NCI-H1694 (cell line): ENCODE measurements at places on chromosomes 2 and 18.
A peak's percentile ranks its signal among the peaks of the same experiment; 100 is the strongest.

DNA sequence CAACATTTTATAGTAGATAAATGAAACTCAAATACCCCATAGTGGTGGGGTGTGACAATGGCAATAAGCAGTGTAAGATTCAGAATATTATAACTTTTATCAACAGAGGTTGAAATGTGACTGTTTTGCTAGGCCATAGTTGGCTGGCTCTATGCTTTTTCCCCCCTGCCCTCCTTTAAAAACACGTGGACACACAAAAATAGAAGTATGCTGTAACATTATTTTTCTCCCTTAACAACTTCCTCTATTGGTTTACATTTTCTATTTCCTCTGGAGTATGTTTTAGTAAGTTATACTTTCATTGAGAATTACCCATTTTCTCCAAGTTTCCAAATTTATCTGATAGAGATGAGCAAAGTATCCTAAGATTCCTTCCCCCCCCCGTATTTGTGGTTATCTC is 31.1 kb downstream of the NDUFAF7 start:
- DNase-seq = no peak

DNA sequence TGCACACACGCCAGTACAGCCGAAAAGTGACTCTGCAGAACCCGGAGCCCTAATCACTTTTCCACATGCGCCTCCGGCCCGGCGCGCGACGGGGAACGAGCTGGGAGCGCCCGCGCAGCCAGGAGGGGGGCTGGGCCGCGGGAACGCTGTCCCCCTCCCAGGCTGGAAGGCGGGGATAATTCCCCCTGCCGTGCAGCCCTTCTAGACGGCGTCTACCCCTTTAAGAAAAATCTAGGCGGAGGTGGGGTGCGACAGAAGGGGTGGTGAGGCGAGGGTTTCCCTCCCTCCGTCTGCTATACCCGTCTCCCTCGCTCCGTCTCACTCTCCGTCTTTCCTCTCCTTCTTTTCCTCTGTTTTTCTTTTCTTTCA is 2.4 kb downstream of the CYP26B1 start:
- DNase-seq = peak; percentile 39

- no peak for DNase-seq
These were observed 203.9 kb downstream of the PHLPP1 start for GRCh38 chr18:62919109-62919838.

DNA sequence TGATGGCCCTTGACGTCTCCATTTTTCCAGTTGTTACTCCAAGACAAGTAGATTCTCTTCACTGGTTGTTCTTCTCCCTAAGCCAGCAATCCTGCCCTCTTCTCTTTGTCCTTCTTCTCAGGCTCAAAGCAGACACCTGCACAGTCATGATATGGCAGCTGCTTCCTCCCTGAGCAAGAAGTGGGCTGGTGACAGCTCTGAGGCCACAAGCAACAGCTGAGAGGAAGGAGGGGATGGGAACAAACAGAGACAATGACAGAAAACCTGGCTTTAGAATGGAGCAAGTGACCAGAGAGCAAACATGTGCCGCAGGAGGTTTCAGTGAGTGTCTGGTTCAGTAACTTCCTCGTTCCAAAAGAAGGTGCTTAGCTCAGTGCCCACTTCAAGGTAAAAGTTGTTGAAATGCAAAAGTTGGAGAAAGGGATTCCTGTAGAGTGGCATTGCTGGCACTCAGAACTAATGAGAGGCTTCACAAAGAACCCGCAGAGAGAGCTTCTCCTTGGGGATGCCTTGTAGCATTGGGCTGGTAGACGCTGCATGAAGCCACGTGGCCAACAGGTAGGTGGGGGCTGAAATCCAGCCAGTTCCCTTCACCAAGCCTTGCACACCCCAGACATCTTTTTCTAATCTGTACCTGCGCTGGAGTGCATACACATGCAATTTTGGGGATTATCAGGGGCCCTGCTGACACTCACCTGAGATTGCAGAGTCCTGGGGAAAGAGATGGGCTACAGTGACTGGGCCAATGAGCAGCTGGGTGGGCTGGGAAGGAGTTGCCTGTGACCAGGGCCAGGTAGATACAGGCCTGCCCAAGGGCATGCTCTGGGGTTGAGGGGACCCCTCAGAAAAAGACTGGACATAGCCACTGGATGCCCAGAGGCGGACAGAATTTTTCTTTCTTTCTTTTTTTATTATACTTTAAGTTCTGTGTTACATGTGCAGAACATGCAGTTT is 153.3 kb upstream of the RAB12 start:
- no peak for DNase-seq

- DNase-seq = no peak
These were observed 211.0 kb downstream of the HAUS1 start for GRCh38 chr18:46315161-46315560.

DNA sequence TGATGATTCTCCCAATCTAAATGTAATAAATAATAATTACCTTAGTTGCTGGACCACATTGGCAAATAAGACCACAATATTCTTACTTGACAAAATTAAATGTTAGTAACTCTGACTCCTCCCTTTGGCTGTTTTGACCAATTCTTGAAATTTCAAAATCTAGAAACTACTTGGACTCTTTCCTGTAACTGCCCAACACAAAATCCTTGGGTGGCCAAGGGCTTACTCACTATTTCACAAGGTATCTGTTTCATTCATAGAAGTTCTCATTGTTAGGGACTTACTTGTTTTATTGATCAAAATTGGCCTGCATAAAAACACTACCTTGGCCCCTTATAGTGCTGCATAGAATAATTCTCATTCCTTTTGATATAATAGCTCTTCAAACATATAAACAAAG is 19.4 kb downstream of the CDH20 start:
- DNase-seq = no peak

DNA sequence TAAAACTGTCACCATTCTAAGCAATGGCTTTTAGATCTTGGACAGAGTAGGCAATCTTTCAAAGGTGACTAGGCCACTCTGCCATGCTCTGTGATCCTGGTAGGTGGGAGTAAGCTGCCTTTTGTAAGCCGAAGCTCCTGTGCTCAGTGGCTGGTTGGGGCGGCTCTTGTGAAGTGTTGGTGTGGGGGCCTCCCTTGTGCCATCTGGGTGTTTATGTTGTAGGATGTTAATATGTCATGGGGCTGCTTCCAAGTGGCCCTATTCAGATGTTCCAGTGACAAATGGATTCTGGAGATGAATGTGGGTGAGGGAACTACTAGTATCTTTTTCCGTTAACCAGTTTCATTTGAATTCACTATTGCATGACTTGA is 116.8 kb upstream of the SPRED2 start:
- DNase-seq = no peak

DNA sequence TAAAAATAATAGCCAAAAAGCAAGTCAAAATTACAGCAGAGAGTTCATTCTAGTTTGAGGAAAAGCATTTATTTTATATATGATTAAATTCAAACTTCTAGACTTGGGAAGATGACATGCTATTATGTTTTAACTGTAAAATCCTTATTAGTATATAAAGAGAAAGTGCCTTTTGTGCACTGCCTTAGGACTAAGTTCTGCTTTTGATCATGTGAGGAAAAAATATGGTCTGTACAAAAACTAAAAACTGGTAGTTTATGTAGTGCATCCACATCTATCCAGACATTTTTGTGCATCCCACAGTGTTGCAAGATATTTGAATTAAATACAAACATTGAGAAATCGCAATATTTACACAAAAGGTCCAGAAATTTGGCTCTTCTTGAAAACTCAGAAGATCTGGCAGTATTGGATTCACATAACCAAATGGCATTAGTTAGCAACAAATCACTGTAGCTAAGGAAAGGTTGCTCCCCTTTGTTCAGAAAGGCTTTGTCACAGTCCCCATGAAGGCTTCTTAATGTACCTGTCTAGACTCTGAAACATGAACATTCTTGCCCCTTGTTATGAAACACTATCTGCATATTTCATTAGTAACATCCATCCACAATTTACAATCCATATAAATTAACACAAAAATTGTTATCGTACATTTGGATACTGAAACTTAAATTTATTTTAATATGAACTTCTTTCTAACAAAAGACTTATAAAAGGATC is 2.2 kb downstream of the MMADHC start:
- DNase-seq = no peak

- DNase-seq = no peak
These were observed 117.5 kb downstream of the MMADHC start for GRCh38 chr2:149470046-149470445.

GRCh38 chr2:11744631-11745394 is 1.6 kb upstream of the LPIN1 start:
- peak; percentile 76 for DNase-seq

DNA sequence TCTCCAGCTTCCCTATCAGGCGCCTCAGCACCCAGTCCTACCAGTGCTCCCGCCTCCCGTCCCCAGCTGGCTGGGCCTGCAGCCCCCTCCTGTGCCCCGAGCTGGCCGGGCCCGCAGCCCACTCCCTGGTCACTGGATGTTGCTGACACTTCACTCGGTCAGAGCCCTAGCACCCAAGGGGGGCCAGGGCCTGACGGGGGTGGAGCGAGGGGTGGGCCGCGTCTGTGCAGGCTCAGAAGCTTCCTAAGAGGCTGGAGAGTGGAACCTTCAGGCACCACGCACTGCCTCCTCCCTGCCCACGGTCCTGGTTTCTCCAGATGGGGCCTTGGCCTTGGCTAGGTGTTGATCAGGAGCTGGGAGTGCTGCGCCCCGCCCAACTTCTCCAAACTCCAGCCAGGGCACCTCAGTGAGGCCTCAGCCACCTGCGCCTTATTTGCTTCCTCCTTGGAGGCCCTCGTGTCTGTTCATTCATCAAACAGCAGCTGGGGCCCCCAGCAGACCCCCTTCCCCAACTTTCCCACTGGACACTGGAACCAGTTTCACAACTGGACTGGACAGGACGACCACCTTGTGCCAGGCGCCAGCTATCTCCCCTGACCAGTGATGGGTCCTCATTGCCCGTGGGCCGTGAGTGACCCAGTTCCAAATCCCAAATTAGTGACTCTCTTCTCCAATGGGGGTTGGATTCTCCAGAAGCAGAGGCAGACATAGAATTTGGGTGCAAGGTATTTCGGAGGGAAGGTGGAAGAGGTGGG is 16.7 kb downstream of the CAPN10 start:
- DNase-seq = no peak

DNA sequence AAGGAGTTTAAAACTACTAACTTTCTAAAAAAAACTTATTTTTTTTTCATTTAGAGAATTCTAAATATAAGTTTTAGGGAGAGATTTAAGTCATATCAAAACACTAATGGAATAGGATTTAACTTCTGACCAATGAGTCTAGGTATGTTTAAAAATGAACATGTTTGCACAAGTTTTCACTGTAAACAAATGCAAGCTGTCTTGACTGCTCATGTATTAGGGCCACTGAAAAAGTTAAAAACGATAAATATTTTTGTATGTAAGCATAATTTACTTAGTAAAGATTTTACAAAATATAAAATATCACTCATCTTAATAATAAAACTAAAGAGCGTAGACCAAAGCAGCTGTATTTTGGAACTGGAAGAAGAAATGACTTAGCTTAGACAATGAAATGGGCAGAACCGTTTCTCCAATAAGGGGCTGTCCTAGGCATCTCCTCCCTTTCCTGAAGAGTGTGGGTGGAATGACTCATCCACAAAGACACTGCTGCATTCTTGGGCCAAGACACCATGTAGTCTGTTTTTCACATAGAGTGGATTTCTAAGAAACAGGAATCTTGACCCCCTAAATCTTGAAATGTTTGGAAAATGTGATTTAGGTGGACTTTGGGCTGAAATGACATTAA is 118.8 kb downstream of the MEP1B start:
- no peak for DNase-seq

DNA sequence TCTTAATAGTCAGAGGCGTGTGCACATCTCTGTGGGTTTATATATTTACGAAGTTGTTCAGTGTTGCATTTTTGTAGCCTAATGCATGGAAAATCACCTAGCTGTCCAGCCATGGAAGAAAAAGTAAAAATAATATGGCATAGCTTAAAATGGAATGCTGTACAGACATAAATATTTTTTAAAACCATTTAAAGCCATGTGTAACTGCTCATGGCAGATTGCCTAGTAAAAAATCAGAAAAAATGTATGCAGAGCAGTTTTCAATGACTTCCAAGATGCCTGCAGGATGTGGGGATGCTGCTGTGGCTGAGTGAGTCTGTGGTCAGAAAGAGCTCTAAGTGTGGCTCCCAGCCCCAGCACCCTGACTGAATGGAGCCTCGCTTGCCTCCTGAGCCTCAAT is 64.8 kb upstream of the ALKAL2 start:
- no peak for DNase-seq

GRCh38 chr2:48749291-48750127 is 6.0 kb downstream of the LHCGR start:
- DNase-seq = no peak

DNA sequence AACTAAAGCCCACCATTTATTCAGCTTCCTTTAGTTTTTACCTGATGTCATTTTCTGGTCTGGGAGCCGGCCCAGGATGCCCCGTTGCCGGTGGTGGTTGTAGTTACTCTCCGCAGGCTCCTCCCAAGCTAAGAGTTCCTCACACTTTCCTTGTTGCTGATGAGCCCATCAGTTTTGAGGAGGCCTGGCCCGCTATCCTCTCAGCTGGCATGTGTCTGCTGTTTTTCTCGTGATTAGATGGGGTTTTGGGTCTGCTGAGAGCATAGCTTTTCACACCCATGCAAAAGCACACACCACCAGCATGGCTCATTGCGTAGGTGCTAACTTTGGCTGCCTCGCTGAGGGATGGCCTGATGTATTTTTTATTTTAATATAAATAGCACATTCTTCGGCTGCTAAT is 72.1 kb downstream of the PSMG2 start:
- DNase-seq = no peak

GRCh38 chr2:11998218-11998617 is 251.8 kb downstream of the LPIN1 start:
- DNase-seq = no peak

DNA sequence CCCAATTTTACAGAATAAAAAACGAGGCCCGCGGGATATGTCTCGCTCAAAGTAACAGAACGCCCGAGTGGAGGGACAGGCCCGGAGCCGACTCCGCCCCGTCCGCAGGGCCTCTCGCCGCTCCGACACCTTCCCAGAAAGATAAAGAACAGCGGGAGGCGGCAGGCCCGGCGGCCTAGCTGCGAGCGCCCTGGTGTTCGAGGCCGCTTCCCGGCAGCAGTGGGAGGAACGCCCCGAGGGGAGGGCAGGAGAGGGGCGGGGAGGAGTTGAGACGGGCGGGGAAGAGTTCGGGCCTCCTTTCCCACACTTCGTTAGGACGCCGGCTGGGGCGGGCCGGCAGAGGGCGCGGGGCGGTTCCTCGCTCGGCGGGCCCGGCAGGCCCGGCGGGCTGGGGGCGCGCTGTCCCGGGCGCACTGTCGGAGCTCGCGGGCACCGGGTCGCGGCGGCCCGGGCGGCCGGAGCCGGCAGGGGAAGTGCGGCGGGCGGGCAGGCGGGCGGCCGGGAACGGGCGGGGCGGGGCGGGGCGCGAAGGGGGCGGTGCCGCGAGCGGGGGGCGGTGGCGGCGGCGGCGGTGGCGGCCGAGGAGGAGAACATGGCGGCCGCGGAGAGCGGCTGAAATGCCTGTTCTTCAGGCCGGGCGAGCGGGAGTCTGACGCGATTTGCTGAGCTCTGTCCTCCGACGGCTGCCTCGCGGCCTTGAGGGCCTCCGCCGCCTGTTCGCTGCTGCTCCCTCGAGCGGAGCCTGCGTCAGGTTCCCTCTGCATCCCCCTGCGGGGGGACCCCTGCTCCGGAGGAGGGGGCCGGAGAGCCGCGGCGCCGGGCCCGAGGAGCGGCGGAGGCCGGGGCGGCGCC is at the start of gene NCOA1:
Gene NCOA1, plus strand, starts transcription at position 565 of the 852 bp plus-strand sequence. CDS start 167,424 bp downstream, outside the sequence.
- DNase-seq = peak; percentile 77
